ENCODE measurements at places on chromosomes 7 and 10. TPM values are rescaled to one million over a fixed set of nuclear protein-coding genes. Genes with fewer than 3 reads are reported as not detected.

DNA sequence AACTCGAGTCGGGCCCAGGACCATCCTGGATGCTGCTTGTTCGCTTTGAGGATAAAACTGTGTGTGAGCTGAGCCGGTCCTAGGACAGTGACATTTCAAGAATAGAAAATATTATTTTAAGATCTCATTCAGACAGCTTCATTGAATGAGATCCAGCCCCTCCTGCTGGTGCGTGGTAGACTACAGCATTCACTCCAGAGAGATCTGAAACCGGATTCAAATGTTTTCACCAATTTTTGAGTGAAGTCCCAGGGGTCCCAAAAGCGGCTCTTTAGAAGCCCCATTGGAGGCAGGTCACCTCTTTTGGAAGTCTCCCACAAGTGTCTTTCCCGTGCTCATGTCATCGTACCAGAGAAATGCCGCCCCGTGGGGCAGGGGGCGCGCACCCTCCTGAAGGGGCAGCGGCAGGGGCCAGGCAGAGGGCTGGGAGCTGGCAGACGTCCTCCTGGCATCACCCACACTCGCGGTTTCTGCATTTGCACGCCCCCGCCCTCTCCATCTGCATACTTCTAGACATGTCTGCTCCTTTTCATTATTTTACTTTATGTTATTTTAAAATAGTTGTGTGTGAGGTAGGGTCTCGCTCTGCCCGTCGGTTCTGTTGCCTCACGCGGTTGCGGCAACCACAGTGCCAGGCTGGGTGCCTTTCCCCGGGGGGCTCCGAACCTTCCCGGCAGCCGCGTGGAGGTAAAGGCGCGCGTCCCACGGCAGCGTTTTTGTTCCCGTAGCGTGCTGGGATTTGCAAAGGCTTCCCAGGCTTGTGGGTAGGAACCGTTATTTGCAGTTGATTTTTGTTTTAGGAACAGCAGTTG, 52.3 kb upstream of the DPYSL4 start:
- no peak for DNase-seq

DNA sequence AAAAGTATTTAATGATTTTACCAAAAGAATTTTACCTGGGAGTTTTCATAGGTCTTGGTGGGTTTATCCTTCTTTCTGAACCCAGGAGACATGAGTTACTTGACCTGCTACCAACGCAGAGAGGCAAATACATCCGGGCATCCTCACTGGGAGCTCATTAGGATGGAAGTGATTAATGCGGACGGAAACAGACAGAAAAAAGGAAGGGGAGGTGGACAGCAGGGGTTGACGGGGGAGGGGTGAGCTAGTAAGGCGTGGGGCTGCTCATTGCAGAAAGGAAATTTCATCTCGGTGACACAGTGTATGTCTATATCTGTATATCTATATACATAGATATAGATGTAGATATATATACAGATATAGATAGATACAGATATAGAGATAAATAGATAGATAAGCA, 408.2 kb upstream of the ADARB2 start:
- DNase-seq = no peak

- DNase-seq = no peak
These were observed 202.8 kb upstream of the DKK1 start for GRCh38 chr10:52111101-52111891.

Gene ENKUR
- 5.8 TPM for total RNA-seq

Gene ST8SIA6
- 8.3 TPM for total RNA-seq

Gene CYP26C1
- total RNA-seq = 0.46 TPM

DNA sequence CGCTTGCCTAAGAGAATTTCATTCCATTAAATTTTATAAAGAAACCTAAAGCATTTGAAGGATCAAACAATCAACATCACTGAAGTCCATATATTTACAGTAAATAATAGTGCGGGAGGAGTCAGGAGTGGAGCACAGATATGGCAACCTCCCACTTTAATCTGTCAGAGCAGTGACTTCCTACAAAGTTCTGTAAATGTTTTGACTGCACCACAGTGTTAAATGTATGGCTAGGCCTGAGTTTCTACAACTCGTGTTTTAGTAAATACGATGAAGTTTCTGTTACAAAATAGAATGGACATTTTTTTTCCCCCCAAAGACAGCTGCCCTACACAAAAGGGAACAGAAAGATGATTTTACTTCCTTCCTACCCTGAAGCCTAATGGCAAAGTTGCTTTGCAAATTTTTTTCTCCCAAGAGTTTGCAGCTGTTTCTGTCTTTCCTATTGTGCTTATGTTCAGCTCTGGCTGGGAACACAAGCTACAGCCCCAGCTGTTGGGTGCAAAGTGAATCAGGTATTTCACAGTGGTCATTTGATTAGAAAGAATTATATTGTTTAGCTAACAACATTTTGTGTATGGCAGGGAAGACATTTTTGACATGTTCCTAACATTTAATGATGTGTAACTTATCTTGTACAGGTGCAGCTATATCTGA, 62.1 kb downstream of the MET start:
- no peak for DNase-seq

Measured in upper lobe of left lung (tissue), 6 donors.